ENCODE measurements at places on chromosomes 12 and 14.

DNA sequence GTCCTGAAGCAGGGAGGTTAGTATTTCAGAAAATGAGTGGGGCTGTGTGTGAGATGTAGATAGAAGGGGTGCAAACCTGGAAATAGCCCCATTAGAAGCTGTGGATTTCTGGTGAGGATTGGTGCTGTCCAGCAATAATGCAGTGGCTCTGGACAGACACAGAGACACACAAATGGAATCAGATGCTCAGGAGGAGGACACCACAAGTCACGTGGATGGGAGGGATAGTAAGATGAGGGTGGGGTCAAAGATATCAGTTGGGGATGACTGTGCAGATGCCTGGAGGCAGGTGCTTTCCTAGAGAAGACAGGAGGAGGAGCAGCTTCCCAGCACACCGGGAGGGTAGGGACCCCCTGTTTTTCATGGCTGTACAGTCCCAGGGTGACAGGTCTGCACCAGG is 136.5 kb downstream of the PLXNC1 start:
- DNase-seq, result no peak

GRCh38 chr12:7369274-7369729 is 65.4 kb downstream of the ACSM4 start:
- no peak for DNase-seq

DNA sequence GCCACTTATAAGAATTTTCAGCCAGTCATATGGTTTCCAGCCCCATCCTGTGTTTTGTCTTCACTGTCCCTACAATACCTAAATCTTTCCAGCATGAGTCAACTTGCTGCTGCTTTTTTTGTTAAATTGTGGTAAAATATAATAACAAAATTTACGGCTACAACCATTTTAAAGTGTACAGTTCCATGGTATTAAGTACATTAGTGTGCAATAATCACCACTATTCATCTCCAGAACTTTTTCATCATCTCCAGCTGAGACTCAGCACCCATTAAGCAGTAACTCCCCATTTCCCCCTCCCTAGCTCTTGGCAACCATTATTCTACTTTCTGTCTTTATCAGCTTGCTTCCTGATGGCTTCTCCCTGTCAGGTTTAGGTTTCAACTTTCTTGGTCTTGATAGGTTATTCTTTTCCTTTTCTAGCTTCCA is 39.1 kb downstream of the FRS2 start:
- no peak for DNase-seq

DNA sequence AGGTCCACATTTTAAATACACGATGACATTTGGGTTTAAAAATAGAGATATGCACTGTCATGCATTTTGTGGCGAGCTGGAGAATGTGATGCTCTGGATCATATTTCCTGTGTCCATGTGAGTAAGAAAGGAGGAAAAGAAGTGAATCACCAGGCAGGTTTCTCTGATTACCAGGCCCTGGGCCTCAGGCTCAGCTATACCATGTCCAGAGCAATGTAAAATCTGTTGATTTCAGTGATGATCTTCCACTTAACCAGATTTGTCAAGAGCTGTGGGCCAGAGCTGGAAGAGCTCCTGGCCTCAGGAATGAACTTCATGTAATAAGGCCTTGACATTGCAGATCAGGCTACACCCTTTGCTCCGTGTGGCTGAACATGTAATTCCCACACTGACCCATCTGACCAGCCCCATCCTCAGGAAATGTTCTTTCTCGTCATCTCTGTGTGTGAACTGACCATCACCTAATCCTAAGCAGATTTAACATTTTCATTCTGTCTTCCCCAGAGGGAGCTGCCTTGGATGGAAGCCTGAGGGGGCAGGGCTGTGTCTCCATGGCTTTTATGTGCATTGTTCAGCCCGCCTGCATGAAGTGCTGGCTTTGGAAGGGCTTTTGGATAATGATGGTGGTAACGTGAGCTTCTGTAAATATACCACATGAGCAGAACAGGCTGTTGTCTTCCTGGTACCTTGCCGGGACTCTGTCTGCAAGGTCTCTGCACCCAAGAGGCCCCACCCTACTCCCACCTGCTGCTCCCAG is 54.5 kb downstream of the CRACR2A start:
- DNase-seq, result no peak

DNA sequence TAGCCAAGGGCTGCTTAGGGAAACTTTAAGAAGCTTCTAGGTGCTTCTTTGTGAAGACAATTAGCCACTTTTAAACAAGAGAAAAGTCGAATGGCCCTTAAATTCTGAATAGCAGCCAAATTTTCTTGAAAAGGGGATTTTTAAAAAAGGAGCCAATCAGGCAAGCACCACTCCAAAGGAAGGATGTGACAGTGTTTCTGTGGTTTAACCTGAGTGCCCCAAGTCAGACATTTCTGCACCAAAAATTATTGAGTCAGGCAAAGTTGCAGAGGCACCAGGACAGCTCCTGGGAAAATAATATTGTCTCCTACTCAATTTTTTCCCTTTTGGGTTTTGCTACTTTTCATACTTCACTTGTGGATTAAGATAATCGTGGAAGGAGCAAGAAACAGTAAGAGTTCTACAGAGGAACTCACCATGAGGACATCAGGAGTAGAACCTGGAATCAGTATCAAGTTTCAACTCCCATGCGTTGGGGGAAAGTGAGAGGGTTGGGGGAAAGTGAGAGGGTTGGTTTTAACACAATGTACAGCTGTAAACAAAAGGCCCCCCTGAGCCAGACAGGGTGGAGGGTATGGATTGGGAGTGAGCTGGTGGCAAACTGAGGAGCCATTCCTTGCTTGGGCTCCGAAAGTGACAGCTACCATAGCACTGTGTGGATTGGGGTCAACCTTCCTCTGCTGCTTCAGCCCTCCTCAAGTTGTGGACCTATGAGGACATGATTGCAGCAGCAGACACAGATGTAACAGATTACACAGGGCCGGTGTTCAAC is 90.8 kb downstream of the SLC38A1 start:
- no peak for DNase-seq

GRCh38 chr14:51074701-51075385 is 20.1 kb downstream of the TRIM9 start:
- DNase-seq, result no peak

- DNase-seq, result no peak
Observed at GRCh38 chr14:88348546-88348945, 25.5 kb upstream of the KCNK10 start.
